ENCODE measurements at places on chromosomes 6 and 20.

- DNase-seq = no peak
These were observed 74.3 kb downstream of the CD40 start for GRCh38 chr20:46192376-46192944.

GRCh38 chr6:113796038-113796437, 61.1 kb upstream of the MARCKS start:
- DNase-seq = no peak

DNA sequence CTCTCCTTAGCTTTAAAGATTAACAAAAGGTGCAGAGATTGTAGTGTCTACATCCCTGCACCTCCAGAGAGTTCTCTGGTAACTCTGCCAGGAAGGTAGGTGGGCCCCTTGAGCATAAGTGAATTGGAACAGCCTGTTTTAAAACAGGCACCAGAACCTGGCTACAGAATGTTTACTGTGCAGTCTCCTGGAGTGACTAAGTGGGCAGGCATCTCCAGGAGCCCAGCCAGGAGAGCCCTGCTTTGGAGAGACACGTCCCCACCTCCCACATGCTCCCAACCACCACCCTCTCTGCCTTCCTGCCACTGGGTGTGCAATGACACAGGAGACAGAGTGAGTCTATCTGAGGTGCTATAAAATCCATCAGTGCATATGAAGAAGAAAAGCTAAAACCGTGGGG, 110.3 kb upstream of the EYA4 start:
- no peak for DNase-seq

DNA sequence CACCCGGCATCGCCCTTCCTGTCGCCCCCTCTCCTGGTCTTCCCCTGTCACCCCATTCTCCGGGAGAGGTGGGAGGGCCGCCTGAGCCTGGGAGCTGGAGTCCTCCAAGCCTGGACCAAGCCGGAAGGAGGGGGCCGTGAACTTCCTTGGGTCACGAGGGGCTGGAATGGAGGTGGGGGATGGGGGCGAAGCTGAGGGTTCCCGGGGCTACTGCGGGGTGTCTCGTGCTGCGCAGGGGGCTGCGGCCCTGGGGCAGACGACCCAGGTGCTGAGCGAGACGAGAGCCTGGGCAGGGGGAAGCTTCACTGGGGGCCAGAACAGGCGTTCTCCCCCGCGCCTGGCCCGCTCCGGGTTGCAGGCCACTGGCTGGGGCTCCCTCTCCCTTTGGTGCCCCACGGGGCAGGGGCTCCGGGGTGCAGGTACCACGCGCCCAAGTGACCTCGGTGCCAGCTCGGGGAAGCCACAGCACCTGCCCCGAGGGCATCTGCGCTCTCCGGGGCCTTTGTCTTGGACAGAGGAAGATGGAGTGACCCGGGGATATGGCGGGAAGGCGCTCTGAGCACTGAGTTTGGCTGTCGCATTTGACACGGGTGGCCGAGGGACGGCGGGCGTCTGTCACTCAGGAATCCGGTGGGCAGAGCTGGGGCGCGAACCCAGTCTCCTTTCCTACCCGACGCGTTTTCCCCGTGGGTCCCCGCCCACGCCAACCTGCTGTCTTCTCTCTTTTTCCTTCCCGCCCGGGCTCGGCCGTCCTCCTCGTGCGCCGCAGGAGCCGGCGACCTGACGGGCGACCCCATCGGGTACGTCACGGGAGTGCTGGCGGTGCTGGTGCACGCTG, 1.2 kb downstream of the SLC35D3 start:
- DNase-seq = peak; percentile 21

DNA sequence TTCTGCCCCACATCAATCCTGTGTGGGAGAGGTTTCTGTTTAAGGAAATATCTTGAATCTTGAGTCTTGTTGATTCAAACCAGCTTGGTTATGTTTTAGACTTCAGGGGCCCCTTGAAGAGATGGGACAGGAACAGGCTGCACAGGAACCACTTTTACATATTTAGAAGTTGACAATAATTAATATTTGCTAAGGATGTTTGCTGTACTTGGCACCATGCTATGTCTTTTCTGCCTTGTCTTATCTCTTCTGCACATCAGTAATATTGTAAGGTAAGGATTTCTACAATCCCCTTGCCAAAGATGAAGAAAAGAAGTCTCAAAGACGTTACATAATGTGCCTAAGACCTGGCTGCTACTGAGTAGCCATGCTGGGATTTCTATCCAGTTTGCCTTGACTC, 48.0 kb upstream of the PMEPA1 start:
- DNase-seq = no peak

DNA sequence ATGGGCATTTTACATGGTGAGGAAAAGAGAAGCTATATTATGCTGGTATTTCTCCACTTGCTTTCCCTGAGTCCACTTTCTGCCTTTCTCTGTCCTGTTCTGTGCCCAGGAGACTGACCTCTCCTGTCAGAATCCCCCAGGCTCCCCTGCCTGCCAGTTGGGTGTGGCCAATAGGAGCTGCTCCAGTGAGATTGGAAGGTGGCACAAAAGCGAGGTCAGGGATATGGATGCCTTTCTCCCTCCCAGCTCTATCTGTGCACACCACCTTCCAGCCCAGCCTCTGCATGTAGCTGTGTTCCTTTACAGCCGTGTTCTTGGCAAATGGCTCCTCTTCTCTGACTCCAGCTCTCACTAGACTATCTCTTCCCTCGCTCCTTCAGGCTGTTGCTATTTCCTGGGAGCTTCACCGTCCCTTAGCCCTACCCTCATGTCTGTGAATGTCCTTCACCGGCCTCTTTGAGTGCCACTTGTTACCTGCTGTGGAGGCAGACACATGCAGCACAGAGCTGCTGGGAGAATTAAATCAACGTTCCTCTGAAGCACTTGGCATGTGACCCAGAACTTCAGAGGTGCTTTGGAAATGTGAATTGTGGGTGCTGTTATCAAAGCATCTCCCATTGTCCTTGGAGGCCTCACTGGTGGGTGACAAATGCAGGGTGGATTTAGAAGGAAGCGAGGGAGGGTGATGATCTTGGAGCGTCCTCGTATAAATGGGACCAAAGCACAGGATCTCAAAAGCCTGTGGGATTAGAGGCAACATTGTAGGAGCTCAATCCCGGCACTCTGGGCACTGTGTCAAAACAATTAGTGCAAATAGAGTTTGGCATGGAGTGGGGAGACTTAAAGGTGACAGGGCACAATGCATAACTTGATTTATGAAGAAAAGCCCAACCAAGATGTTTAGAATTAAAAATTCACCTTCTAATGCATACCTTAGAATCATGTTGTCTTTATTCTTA, 28.9 kb upstream of the RALGAPA2 start:
- DNase-seq = no peak

DNA sequence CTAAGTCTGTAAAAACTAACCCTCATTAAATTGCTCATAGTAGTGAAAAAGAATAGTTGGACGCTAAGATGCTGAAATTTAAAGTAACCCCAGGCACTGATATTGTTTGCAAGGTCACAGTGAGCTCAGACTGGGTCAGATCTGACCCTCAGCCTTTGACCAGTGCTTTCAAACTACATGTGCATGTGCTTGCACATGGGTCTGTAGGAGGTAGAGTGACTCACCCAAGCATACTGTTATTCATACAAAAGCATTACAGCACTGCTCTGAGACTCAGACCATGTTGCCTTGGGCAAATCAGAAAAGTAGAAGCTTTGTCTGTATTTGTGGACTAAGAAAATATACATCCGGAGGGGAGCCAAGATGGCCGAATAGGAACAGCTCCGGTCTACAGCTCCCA, 326.4 kb upstream of the MARCKS start:
- DNase-seq = no peak

GRCh38 chr20:58660855-58661597, 9.9 kb downstream of the STX16 start:
- DNase-seq = no peak

- DNase-seq = no peak
These were observed 27.1 kb downstream of the RIPOR2 start for GRCh38 chr6:24908650-24909035.

GRCh38 chr6:131640100-131640499, 3.0 kb downstream of the ENPP3 start:
- no peak for DNase-seq

DNA sequence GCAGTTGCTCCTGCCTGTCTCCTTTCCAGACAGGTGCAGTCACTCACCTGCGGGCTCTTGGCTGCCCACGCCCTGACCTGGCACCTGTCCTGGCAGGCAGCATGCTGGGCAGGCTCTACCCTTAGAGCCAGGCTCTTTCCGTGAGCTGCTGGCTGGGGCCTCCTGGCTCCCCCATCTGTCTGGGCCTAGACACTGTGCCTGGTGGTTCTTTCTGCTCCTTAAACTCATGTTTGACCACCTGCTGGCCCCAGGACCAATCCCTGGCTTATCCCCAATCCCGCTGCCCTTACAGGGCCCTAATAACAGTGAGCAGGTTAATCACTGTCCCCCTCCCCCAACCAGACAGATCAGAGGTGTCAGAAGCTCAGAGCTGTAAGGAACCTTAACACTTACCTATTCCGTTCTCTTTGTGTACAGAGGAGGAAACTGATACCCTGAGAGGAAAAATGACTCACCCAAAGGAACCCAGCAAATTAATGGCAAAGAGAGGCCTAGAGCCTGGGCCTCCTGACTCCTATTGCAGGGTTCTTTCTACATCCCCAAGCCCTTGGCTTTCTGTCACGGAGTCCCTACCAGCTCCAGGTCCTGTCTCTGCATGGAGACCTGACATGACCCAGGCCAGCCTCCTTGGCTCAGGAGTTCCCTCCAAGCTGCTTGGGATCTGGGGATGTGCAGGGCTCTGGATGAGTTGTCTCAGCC, 54.7 kb downstream of the RAB44 start:
- DNase-seq = no peak

DNA sequence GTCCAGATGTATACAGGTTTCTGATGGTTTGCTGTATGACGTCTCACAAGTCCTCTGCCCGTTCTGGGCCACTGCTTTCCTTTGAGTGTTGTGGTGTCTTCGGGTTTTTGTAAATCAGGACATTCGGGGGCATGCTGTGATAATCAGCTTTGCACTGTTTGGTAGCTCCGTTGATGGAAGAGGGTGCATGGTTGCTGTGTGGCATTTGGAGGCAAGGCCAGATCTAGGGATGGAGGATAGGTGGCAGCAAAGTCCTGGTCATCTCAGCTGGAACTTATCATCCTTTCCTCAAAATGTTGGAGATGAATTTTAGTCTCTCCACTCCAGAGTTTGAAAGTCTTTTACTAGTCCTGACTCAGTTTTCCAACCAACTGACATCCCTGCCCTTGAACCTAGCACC, 91.0 kb downstream of the SCP2D1 start:
- no peak for DNase-seq

- DNase-seq = no peak
These were observed 60.2 kb downstream of the CTCFL start for GRCh38 chr20:57464642-57465211.

DNA sequence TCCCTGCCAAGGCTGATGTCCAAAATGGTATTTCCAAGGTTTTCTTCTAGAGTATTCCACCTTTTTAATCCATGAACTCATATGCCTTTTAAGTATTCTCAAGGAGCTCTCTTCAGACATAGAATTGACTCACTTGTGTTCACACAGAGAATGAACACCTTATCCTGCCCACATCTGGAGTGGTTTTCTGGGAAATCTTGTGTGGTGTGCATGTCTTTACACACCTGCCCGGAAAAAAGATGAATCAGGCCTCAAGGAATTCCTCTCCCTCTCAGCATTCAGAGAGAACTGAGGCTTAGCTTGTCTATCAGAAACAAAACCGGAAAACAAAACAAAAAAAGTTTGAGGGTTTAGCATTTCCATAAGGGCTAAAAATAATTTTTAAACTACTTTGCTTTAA, 148.8 kb downstream of the TFAP2A start:
- no peak for DNase-seq

GRCh38 chr20:14193443-14193842, 144.0 kb downstream of the FLRT3 start:
- DNase-seq = no peak

GRCh38 chr6:72864799-72865198, 242.9 kb downstream of the KCNQ5 start:
- no peak for DNase-seq

- DNase-seq = no peak
These were observed 571.6 kb upstream of the GJE1 start for GRCh38 chr6:141561154-141561553.

DNA sequence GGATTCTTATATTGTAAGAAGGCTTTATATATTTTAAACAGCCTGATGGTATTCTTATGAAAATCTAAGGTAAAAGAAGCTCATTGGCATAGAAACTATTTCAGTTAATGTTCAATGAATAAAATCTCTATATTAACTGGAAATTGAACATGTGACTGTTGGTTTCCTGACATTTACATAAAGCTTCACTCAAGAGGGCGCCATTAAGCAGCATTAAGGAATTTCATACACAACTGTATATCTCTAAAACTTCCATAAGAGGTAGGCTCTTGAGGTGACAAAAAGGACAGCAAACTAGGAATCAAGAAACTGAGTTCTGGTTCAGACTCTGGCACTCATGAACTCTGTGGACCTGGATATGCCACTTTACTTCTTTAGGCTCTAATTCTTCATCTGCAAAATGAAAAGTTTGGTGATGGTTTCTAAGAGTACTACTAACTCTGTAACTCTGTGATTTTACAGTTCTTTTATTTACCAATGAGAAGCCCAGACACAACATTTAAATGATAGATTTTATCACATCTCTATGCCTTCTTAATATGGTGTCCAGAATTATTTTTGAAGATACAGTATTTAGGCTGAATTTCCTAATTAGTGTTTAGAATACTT, 147.5 kb downstream of the FLRT3 start:
- DNase-seq = no peak

DNA sequence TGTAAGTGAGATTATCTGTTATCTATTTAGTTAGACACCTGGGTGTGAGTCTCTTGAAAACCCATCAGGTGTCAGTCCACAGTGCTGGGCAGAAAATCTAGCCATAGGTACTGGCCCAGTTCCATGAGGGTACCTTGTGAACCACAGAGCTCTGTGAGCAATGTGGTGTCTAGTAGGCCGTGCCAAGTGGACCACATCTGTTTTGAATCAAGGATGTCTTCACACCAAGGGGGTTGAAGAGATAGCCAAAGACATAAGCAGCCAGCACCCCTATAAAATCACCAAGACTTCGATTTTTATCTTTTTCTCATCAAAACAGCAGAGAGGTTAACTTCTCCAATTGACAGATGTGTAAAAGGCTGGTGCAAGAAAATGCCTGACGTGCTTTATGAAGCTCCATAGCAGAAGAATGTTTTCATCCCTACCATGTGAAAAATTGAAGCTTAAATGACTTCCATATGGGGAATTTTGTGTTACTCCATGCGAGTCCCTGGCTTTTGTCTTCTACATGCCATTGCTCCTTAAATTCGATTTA, 368.7 kb downstream of the HAO1 start:
- DNase-seq = no peak

DNA sequence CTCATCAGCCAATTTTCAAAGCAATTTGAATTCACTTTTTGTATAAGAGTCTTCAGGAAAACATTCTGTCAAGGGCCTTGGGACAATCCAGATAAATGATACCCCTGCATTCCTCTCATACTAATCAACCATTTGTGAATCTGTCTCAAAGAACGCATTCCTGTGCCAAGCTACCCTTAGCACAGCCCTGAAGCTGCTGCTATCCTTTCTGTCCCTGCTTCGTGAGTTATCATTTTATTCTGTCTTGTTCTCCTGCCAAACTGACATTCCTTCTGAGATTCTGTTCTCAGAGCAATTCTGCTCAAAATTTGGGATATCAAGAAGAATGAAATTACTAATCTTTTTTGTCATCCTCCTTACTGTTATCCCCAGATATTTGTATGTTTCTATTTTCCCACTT, 213.9 kb upstream of the STXBP5 start:
- DNase-seq = no peak

- DNase-seq = no peak
These were observed 102.8 kb upstream of the BEND3 start for GRCh38 chr6:107218142-107218541.

All from T-helper 1 cell (primary cell).